Esophagus muscularis mucosa (tissue), 4 donors: ENCODE measurements at places on chromosomes 1 and 21.

DNA sequence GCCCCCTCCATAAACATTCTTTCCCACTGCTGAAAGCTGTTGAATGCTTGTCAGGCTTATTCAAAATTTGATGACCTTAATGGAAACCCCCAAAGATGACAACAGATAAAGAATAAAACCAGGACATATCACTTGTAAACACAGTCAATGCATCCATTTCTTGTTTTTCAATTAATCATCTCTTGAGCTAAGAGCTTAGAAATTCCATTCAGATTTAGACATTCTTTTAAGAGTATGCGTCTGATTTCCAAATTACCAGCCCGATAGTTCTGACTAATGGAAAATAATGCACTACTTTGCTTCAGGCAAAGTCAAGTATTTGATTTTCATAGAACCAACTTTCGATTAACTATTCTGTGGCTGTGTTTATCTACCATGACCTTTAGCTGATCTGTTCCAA, 100.6 kb upstream of the RUNX1 start:
- DNase-seq = no peak

DNA sequence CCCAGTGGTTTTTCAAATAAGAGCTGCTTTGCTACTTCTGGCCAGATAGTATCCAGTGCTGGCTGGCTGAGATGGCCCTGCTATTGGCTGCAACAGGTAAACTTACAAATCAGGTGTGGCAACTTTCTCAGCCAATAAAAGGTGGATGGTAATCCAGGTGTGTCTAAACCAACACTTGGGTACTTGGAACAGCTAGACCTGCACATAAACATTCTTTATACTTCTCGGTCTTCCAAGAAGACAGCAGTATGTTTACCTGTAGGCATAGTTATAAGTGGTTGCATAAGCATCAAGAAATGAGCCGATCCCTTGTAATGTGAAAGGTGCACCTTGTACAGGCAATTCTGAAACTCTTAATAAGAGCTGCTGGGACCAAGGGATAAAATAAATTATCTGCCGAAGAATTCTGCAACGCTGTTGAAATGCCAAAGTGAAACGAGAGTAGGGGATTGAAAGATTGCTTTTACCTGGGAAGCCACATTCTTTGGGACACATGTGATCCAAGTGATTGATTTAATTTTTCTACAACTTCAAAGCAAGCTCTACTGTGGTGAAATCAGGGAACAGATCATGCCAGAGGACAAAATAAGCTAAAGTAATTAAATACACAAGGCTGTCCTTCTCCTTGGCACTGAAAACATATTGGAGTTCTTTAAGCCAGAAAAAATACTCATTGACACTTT, at the start of gene CLDN8:
Gene CLDN8, minus strand, starts transcription at position 57 of the 683 bp plus-strand sequence. CDS start 172 bp downstream, outside the sequence.
- no peak for DNase-seq

GRCh38 chr1:3501856-3502640, 47.6 kb downstream of the ARHGEF16 start:
- peak; percentile 95 for DNase-seq

GRCh38 chr1:11339346-11340232, 66.6 kb downstream of the UBIAD1 start:
- no peak for DNase-seq

- DNase-seq = no peak
Measured at GRCh38 chr1:233078396-233078795, 128.0 kb downstream of the NTPCR start.

DNA sequence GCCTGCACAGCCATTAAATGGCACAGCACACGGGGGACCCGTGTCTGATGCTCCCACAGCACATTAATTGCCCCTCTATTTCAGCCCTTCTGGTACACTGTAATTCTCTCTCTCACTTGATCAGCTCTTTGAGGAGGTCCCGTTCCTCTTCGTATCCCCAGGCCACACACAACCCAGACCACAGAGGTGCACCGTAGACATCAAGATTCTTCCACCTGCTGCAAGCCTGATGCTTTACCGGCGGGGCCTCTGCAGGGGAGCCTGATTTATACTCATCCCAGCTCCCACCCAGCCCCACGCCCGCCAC, 759 bp downstream of the SMYD3 start:
- DNase-seq = no peak

DNA sequence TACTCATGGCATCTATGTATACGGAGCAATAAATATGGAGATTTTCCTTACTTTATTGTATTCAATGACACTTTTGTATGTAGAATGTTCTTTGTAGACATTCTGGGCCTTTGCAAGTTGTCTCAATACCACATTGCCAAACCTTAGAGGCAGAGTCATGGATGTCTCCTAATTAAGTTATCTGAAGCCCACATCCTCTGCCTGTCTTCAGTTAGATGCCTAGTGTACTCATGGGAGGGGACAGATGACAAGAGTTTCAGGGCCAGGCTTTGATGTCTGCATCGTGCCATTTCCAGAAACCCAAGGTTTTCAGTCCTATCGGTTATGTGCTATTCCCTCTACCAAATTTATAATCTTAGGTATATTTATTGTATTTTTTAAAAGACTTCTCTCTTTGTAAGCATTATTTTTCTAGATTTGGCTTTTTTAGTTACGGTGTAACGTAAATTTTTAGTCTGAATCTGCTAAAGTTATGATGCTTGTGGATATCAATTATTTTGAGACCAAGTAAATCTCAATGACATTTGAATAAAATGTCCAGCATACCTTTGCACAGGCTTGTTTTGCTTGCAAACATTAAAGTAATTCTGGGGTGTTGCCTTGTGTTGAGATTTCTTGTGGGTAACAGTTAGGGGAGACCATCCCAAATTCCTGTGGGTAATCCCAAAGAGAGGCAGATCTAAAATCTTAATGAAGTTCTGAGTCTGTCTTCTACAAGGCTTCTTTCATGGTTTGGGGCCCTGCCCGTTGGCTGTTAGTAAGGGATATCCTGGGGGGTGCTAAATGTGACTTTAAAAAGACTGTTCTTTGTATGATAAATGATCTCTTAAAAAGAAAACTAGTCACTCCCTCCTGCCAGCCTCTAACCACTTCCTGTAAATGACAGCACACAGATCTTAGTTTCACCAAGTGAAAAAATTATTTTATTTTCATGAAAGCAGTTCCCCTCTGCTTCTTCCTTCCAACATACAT, 8.0 kb upstream of the MACF1 start:
- DNase-seq = no peak

DNA sequence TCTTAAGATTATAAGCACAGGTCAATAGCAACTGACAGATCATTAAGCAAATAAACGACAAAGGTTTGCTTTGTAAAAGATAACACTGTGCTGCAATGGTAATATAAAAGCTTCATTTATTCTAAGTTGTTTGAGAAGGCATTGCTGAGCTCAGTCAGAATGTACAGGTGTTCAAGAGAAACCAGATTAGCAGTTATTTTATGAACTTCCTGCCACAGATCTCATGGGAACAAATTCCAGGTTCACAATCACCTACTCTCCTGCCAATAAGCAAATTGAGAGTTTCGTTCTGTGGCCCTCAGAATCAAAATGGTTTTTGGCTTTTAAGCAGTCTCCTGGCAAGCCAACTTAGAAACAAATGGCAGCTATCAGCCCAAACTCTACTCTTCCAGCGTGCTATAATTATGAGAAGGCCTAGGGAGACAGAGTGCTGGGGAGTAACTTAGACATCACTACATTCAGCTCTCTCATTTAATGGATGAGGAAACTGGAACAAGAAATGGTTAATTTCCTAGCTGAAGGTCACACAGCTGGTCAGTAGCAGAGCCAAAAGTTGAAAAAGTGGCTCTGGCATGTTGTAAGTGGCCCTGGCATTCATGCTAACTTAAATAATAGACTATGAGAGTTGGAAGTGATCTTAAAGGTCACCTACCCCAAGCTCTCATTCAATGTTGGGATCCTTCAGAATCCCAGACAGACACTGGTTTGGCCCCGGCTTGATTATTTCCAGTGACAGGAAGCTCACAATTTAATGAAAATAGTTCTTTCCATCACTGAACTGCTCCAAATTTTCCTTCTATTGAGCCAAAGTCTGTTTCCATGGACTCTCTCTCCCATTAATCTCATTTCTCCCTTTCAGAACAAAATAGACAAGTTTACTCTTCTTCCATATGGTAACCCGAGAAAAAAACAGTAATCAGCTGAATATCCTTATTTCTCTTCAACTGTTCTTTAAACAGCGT, 82.6 kb upstream of the EDEM3 start:
- no peak for DNase-seq

- no peak for DNase-seq
Measured at GRCh38 chr21:26177746-26178426, 7.3 kb upstream of the APP start.

GRCh38 chr1:153941826-153942725, 4.4 kb downstream of the DENND4B start:
- no peak for DNase-seq

DNA sequence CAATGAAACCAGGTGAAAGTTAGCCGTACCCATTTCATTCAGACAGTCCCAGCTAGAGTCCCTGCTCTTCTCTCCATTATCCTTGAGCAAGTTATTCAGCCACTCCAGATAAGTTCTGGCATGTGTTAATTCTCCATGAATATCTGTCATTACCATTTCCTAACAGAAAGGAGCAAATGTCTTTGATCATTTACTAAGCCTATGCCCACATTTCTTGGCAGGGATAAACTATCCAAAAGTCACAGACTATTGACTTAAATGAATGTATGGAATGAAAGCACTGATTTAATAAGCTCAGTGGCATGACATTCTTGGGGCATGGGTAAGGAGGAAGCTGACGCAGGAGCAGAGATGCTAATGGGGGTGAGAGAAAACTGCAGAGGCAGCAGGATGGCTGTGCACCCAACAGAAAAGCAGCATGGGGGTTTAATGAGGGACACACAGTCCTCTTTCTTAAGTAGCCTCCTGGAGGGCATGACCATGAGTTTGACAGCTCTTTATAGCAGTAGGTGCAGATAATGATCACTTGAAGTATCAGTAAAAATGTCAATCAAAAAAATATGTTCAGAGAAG, 17.6 kb upstream of the DHCR24 start:
- no peak for DNase-seq

DNA sequence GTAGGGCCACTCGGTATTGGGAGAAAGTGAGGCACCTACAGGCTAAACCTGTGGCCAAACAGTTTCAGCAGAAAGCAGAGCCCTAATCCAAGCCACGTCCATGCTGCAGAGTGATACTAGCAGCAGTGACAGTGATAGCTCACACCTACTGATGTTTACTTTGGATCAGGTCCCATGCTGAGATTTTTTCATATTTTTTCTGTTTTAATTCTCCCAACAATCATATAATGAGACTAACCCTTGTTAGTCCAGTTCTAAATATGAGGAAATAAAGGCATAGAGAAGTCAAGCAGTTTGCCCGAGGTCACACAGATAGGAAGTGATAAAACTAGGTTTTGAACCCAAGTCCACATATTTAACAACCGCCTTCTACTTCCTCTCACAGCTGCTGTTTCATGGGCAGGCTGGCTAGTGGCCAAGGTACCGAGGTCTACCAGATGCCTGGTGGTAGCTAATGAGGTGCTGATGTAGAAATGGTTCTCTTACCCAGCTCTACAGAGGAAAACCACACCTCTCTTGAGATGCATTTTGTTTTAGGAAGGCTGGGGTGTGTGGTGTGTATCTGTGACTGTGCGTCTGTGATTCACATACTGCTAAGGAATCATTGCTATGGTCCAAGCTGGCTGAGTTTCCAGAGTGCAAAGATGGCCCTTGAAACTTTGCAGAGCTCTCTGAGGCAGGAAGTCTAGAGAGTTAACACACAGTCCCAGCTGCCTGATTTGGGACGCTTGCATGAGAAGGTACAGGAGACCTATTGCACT, 80.3 kb upstream of the ARTN start:
- no peak for DNase-seq

DNA sequence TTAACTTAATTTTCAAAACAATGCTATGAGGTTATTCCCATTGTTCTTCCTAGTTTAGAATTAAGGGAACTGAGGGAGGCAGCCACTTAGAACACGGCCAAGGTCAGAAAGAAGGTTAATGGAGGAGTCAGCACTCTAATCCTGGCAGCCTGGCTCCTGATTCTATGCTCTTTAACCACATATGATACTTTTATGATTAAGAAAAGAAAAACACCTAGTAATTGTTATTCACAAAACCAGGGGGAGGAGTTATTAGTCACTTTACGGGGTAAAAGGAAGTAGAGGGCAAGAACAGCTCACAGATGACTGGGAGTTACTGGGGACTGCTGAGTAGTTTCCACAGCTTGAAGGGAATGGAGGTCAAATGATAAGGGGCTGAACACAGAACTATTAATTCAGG, 38.6 kb downstream of the GADD45A start:
- no peak for DNase-seq

DNA sequence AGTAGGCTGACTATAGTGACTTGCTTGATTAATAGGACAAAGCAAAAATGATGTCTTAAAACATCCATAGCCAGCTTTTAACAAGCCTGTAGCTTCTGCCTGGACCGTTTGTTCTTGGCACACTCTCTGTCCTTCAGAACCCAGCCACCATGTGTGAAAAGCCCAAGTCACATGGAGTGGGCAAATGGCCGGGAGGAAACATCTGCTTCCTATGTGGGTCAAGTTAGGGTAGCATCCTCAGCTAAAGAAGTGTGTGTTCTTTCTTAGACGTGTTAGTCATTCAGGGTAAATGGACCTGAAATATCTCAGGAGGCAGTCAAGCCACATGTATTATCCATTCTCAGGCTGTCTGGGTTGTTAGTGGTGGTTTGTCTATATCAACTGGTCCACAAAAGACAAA, 23.4 kb downstream of the RD3 start:
- no peak for DNase-seq

GRCh38 chr1:180982422-180982821, 40.2 kb downstream of the STX6 start:
- DNase-seq = no peak

- DNase-seq = no peak
Measured at GRCh38 chr1:12604114-12604874, 13.7 kb downstream of the DHRS3 start.

DNA sequence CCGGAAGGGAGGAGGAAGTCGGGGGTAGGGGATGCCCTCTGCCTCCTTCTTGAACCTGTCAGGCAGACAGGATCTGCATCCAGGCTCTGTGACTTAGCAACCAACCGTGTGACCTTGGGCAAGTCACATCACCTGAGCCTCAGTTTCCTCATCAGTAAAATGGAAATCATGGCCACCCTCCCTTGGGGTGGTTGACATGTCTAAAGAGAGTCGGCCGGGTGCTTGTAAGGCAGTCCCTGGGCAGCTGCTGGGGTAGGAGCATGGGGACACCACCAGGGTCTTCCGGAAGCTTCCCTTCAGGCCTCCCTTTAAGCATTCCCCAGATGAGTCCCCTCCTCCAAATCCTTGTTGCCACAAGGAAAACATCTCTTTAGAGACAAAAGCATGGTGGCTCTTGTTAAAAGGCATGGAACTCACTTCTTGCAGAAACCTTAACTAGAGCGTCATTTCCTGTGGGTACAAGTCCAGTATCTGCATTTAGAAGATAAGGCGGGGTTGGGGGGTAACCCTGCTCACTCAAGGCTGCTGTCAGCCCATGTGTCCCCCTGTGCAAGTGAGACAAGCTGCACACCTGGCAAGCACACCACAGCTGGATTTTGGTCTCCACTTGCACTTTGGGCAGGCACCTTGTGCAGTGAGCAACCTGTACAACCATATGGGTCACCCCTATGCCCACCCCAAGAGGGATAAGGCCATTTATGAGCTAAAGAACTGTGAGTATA, 10.4 kb downstream of the CLCNKB start:
- DNase-seq = no peak

GRCh38 chr21:43827015-43827611, 37.7 kb downstream of the RRP1 start:
- DNase-seq = no peak
